ENCODE measurements at places on chromosomes 1 and 21.

DNA sequence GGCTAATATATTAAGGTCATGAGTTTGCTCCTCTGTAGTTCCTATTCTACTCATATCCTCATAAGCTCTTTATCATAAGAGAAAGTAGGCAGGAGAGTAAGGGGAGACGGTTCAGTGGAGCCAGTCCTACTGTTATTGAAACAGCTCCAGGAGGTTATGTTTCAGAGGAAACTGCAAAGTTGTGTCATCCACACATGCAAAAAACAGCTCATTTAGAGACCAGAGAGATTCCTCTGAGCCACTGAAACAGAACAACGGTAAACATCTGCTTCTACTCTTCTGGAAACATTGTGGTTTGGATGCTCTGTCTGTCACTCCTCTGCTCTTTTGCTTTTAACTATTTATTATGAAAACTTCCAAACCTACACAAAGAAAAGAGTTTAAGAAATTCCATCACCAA is 66.3 kb upstream of the PPP2R5A start:
- peak; percentile 73 for DNase-seq

DNA sequence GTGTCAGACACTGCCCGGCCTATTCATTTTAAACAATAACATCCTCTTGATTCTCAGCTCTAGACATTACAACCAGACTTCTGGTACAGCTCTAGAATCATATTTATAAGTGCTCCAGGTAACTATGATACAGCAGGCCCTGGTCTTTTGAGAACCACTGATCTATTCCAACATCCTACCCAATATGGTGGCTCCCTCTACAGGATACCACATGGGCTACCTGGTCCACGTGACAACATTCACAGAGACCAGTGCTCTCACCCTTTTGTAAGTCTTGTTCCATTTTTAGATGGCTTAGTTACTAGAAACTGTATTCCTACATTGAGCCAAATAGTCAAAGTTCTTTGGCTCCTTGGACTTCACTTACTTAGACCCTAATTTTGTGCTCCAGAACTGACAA is 102.9 kb downstream of the PTPN14 start:
- DNase-seq: no peak

- no peak for DNase-seq
Measured at GRCh38 chr1:4695241-4695640, 40.8 kb downstream of the AJAP1 start.

- DNase-seq: no peak
Measured at GRCh38 chr1:186930238-186930637, 101.5 kb downstream of the PLA2G4A start.

DNA sequence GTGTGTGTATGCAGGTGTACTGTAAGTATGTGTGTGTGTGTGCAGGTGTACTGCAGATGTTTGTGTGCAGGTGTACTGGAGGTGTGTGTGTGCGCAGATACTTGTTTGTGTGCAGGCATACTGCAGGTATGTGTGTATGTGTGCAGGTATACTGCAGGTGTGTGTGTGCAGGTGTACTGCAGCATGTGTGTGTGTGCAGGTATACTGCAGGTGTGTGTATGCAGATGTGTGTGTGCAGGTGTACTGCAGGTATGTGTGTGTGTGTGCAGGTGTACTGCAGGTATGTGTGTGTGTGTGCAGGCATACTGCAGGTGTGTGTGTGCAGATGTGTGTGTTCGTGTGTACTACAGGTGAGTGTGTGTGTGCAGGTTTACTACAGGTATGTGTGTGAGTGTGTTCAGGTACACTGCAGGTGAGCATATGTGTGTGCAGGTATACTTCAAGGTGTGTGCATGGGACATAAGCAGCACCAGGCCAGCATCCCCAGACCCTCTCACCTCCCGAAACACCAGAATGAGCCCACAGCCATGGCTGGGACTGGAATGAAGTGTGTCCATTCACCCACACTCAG is 97.5 kb downstream of the DMRTB1 start:
- DNase-seq: no peak

DNA sequence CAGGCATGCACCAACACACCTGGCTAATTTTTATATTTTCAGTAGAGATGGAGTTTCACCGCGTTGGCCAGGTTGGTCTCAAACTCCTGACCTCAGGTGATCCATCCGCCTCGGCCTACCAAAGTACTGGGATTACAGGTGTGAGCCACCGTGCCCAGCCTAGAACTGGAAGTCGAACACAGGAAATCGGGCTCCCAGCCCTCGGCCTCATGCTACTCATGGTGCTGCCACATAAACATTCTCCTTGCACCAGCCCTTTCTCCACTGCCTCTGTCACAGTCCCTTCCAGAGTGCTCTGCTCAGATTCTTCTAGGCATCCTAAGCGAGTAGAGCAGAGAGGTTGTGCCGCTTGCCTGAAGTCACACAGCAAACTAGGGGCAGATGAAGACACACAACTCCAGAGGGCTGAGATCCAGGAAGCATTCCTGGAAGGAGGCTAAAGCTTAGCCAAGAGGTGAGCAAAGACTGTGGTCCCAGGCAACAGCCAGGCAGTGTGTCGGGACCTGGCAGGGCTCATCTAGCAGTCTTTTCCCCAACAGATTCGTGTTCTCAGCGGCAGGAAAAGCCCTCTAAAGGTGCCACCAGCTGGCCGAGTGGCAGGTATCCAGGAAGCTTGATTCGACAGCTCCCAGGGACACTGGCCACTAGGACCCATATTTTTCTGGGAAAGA is 29.6 kb upstream of the NPPB start:
- DNase-seq: no peak

DNA sequence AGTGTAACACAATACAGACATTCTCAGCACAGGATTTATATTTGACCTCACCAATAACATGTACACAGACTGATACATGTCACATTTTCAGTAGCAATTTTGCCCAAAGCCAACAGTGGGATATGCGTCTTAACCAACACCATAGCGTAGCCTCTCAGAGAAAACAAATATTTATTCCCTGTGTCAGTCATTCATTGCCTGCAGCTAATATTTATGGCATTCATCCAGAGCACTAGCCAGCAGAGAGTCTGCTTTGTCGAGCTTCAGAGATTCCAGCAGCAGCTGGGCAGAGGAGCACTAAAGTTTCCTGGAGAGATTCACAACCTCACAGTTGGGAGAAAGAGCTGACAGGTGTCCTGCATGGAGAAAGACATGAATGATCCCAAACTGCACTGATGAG is 400.7 kb upstream of the DAB1 start:
- DNase-seq: no peak

DNA sequence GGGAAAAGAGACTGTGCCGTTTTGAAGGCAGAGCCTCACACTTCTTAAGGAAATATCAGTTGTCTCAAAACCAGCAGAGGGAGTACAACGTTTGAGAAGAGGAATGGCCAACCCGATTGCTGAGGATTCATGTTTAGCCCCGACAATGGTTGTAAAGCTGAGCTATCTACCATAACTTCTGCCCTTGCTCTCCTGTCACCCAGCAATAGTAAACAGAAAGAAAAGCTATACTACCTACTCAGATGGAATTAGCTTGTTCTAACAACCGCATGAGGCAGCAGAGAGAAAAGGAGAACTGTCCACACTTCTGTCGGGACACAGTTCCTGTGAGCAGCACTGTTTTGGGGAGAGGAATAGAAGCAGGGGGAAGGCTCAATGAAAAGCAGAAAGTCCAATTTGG is 91.2 kb downstream of the SLC45A1 start:
- DNase-seq: no peak

DNA sequence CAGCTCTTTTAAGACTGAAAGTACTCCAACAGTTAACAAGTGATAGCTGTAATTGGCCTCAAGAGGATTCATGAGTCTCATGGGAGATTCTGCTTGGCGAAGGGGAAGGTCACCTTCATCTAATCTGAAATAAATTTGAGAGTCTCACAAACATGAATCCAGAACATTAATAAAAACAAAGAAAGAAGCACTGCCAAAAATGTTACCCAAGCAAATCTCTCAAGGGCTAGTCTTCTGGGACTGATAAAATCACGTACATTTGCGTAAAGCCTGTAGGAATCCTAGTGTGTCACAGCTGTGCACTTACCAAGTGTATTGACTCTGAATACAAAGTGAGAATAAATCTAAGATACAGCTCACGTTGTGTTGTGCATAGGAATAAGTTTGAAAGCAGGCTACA is 21.2 kb upstream of the NUF2 start:
- no peak for DNase-seq

DNA sequence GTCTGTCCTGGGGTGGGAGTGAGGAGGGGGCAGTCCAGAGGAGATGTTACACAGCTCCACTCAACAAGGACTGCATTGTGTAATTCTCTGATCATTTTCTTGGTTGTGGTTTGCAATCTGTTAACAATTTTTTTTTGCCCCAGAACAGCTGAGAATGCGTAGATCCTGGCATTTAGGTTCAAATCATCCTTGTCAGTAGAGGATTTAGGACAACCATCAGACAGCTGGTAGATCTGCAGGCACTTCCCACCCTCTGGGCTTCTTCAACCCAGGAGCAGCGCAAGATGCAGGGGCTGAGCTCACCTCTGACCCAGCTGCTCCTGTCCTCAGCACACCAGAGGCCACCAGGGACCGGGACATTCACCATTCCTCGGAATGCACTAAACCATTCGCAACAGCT is 13.5 kb downstream of the BCAR3 start:
- no peak for DNase-seq

- DNase-seq: no peak
Measured at GRCh38 chr1:12775443-12775842, 1.9 kb downstream of the PRAMEF12 start.

DNA sequence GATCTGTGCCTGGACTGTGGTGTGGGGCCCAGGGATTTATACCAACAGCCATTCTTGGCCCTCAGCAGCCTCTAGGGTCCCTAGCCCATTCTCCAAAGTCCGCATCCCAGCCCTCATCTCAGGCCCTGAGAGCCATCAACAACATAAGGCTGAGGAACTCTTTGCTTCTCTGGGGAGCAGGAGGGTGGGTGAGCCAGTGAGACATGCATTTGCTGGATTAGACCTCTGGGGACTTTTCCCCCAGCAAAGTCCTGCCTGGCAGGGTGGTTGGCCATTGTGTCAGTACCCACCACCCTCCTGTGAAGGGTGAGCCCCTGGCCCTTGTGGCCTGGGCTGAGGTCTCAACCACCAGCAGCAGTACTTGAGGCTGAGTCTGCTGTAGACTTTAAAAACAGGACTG is 24.2 kb upstream of the FAM20B start:
- DNase-seq: no peak

DNA sequence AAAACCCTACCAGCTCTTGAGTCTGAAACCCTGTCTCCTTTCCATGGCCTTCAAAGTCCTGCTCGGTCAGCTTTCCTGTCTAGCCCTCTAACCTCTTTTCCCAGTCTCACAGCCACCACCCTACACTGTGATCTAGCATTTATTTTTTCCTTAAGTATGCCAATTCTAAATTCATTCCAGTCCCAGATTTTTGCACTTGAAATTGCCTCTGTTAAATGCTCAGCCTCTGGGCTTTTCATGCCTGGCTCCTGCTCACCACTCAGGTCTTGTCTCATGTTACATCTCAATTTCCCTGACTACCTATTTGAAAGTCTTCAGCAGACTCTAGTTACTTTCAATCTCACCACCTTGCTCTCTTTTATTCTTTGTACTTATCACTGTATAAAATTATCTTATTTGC is 176.2 kb downstream of the ADGRL4 start:
- DNase-seq: no peak

DNA sequence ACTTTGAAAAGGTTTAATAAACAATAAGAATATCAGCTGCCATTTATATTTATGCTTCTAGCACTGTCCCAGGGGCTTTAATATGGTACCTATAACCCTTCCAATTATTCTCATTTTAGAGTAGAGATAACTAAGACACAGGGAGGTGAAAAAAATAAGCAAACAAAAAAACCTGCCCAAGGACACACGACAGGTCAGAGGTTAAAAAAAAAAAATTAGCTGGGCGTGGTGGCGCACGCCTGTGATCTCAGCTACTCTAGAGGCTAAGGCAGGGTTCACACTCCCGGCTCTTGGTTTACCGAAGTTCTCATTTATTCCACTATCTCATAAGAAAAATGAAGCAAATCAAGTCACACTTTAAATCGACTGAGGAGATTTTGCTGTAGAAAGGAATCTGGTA is 34.7 kb upstream of the CNN3 start:
- DNase-seq: no peak

DNA sequence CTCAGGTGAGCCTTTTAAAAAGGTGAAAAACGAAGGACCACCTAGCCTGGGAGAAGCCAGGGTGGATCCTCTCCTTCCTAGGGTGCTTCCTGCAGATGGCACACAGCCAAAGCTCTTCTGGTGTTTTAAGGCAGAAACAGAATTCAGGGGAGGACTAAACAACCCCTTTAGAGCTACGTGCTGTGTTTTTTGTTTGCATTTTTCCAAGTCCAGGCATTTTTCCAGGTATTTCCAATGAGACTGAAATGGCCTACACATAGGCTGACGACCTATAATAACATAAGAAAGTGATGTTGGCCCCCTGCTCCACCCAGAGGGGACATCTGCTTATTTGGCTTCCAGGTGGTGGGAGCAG is 83.8 kb downstream of the CAPZB start:
- no peak for DNase-seq

- no peak for DNase-seq
Measured at GRCh38 chr1:234214911-234215892, 158.1 kb upstream of the COA6 start.

GRCh38 chr1:157624471-157624870 is 26.6 kb upstream of the FCRL4 start:
- DNase-seq: no peak
